ENCODE measurements at places on chromosomes 3 and 15.

DNA sequence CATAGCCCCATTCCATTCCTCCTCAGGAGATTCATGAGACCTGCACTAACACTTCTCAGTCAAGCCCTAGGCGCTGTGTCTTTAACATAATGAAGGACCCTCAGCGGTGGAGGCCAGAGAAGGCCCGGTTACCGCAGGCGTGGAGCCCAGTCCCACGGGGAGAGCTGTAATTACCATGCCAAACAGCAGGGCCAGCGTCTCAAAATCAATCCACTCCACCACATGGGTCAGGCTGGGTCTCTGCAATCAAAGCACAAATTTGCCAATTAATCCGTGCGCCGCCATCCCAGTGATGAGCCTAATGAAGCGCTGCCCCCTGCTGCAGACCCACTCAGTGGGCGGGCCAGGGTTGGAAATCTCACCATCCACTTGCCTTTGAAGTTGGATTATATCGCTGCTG lies 109.7 kb downstream of the OCA2 start:
- no peak for DNase-seq

DNA sequence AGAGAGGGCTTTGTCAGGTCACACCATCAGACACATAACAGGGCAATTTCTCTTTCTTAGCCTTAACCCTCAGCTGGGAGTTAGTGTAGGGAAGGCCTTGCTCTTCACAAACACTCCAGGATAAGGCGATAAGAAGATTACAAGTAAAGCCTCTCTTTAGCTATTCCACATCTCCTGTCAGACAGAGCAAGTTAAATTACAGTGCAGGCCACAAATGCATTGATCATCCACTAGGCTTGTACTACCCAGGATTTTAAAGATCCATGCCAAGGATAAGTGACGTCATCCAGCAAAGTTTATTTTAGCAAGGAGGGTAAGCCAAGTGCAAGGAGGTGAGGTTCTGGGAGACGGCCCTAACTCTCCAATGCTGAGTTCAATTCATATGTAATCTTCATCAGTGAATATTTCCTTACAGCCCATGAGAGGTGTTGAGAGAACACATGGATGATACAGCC lies 890.6 kb upstream of the NR2F2 start:
- DNase-seq, result no peak

DNA sequence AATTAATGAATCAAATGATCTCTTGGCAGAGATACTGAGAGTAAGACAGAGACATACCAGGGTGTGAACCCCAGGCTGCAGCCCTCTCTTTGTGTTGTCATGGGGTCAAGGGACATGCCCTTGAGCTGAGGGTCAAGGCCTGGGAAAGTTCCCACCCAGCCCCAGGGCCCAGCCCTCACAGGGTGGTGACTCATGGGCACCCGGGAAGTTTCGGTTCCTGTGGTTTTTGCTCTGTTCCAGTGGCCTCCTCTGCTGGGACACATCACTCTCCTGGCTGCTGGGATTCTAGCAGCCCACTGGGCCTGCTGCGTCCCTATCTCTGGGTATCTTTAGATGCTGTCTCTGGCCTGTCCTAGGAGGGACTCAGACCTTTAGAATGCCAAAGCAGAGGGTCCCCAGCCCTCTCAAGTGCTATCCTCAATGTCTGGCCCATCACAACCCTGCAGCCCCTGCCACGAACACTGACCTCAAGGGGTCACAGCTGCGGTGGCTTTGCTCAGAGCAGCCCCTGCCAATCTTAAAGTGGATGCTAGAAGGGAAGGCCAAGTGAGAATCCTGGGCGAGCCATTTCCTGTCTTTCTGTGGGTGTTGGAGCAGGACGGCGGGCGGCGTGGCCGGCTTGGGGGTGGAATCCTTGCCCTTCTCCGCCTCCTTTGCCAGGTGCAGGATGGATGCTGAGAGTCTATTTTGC lies 148.4 kb upstream of the TLE3 start:
- no peak for DNase-seq

DNA sequence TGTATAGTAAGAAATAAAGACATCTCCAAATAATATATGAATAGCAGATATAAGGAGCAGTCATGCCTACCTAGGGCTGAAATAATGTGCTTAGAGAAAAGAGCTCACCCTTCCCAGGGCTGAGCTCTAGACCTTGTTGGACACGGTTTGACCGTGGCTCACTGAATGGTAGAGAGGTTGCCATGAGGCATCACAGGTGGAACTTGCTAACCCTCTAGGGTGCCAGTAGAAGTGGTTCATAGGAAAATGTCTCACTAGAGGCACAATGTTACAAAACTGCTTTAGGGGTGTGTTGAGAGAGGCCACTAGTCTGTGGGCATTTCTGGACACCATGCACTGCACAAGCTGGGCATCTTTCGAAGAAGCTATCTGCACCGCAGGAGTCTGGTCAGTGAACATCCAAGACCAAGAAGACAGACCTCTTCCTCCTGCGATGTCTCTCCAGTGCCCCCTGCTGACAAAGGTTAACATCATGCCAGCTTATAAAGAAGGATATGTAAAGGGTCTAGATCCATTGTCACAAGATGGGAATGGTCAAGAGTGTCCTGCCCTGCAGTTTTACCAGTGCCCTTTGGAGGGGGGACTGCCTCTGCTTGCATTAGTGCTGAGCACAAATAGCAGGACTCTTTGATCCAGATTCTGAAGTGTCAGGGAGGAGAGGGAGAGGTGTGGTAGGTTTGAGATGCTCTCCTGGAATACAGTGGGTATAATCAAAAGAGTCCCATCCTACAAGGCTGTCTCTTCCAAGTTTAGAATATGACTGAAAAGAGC lies 266.8 kb downstream of the ZNF385D start:
- peak; percentile 12 for DNase-seq

- DNase-seq, result peak; percentile 77
Observed at GRCh38 chr15:59997070-59997701, 6.9 kb upstream of the FOXB1 start.

GRCh38 chr3:78176869-78177268 lies 1137.0 kb downstream of the ROBO2 start:
- DNase-seq, result no peak

GRCh38 chr15:71103102-71103676 lies 12.1 kb upstream of the THSD4 start:
- DNase-seq, result no peak

DNA sequence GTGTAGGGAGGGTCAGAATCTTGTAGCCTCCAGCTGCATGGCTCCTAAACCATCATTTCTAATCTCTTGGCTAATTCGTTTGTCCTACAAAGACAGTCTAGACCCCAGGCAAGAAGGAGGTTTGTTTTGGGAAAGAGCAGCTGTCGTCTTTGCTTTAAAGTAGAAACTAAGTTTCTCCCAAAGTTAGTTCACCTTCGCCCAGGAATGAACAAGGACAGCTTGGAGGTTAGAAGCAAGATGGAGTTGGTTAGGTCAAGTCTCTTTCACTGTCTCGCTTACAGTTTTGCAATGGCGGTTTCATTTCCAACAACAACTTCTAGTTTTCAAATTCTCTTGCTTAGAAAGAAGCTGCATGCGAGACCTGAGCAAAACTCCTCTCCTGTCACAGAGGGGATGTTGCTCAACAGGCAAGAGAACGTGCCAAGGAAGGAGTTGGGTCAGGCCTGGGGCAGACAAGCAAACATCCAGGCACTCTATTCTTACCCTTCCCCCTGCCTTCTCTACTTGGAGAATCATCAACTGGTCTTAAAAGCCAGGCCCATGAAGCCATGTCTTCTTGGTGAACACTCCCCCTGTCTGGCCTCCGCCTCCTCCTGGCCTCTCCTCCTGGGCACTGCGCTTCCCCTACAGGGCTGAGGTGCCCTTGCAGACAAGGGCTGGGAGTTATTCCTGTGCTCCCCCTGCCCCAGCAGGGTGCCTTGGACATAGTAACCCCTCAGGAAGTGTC lies 57.6 kb downstream of the TMEM44 start:
- no peak for DNase-seq

DNA sequence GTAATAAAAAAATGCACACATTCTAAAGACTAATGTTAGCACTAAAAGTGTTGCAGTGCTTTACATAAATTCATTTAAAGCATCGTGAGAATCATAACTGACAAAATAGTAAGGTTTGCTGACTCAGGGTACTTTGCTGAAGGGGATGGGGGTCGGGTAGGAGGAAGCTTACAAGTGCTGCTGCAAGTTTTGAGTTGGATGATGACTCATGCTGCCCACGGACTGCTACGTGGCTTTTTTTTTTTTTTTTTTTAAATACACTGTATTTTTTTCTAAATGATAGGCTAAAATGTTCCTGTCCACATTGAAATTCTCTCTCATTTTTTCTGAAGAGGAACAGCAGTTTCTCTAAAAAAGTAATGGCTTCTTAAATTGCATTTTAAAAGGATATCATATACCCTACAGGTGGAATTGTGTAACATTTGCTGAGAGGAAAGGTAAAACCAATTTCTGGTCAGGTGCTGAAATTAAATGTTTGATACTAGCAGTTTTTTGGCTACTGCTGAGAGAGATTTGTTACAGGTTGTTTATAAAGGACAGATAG lies 2.2 kb downstream of the MAPK6 start:
- DNase-seq, result peak; percentile 90

DNA sequence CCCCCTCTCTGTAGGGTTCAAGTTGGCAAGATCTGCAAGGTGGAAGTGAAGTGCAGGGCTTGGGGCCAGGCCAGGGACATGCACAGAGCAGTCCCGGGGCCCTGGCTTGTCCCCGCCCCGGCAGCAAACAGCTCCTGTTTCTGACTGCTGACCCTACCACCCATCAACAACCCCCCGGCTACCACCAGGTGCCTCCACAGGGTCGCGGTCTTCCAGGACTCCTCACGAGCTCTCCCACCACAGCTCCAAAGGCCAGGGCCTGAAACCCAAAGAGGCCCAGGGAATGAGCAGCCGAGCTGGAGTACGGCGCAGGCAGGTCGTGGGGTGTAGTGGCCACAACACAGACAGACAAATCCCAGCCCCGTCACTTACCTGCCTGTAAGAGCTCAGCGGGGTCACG lies 121.3 kb upstream of the SMAD3 start:
- DNase-seq, result no peak

DNA sequence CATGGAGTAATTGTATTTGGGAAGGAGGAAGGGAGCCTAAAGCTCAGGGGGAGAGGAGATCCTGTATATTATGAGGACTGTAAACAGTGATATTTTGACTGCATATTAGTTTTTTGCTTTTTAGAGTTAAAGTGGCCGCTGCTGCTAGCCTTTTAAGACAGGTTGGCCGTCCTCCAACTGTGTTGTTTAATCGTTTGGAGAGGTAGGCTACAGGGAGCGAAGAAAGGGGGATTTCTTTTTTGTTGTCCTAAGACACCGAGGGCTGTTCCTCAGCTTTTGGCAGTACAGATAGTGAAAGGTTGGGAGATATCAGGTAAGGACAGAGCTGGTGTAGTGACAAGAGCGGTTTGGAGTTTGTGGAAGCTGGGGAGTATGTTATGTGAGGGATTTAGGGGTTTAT lies 38.2 kb upstream of the RNF7 start:
- no peak for DNase-seq

- no peak for DNase-seq
Observed at GRCh38 chr15:79989682-79990081, 18.7 kb upstream of the BCL2A1 start.

DNA sequence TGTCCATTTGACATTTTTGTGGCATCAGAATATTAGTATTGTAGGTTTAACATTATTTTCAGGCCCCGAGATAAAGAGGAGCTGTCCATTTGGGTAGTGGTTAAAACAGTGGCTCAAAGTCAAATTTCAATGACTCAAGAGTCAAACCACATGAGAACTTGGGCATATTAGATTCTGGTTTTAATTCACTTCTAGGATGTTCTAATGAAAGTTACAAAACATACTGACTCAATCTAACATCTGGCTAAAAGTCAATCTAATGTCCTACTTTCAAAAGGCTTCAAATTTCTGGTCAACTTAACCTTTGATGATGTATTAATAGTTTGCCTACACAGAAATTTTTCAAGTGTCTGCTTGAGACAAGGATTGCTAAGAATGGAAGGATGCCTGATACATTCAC lies 112.4 kb downstream of the ABI3BP start:
- DNase-seq, result no peak

DNA sequence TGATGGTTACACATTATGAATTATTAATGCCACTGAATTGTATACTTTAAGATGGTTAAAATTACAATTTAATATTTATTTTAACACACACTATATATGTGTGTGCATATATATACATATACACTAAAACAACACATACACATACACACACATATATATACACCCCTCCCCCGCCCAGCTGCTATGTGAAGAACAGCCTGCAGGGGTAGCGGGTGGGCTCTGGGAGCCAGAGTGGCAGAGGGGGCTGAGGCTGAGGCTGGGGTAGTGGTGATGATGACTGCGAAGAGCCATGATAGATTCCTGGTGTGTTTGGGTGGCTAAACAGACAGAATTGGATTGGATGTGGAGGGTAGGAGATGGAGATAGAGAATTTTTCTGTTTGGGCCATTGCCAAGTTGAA lies 39.4 kb upstream of the APEH start:
- DNase-seq, result no peak

DNA sequence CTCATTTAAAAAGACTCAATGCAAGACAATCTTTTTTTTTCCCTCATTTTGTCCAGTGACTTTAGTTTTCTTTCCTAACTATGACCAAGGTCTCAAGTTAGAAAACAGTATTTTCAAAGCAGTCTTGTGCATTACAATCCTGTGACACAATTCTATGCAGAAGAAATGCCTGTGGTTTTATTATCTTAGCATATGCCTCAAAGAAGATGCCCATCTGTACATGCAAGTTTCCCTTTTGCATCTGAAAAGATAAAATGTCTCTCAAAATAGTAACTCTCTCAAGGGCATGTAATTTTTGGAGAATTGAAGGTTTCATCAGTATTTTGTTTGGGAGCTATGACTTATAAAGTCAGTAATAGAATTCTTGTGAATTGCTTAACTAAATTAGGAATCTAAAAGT lies 292.0 kb upstream of the SUCLG2 start:
- no peak for DNase-seq

GRCh38 chr15:72169921-72170611 lies 27.5 kb downstream of the GRAMD2A start:
- DNase-seq, result no peak

DNA sequence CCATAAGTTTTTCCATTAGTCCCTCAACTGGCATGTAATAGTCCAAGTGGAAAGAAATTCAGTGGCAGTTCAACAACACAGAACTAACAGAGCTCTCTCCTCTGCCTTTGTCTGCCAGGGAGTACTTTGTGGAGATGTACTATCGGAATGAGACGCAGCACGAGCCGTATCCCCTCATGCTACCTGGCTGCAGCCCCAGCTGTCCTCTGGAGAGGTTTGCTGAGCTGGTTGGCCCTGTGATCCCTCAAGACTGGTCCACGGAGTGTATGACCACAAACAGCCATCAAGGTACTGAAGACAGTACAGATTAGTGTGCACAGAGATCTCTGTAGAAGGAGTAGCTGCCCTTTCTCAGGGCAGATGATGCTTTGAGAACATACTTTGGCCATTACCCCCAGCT lies 39.4 kb downstream of the ACP3 start:
- no peak for DNase-seq

GRCh38 chr3:32596909-32597369 lies 26.3 kb upstream of the DYNC1LI1 start:
- DNase-seq, result no peak

- no peak for DNase-seq
Observed at GRCh38 chr15:20671675-20672074, 130.1 kb upstream of the GOLGA6L6 start.
